ENCODE measurements at places on chromosomes 1 and 21.
A peak's percentile ranks its signal among the peaks of the same experiment; 100 is the strongest.

GRCh38 chr1:30514945-30515344, 208.4 kb downstream of the MATN1 start:
- DNase-seq, result no peak

- DNase-seq, result no peak
Observed at GRCh38 chr1:161244888-161245287, 6.9 kb upstream of the NR1I3 start.

GRCh38 chr21:45306832-45307571, 19.3 kb upstream of the POFUT2 start:
- DNase-seq, result no peak

- DNase-seq, result no peak
Observed at GRCh38 chr21:42423197-42423675, 19.5 kb downstream of the UBASH3A start.

GRCh38 chr1:24348196-24348595, 29.0 kb downstream of the GRHL3 start:
- DNase-seq, result no peak

GRCh38 chr1:40032240-40032891, 8.2 kb upstream of the CAP1 start:
- DNase-seq, result peak; percentile 36

GRCh38 chr21:21291883-21292569, 293.8 kb downstream of the NCAM2 start:
- DNase-seq, result no peak

GRCh38 chr1:111504097-111504496, 664 bp upstream of the ADORA3 start:
- no peak for DNase-seq

GRCh38 chr1:53905509-53905908, 11.5 kb downstream of the DIO1 start:
- DNase-seq, result no peak

GRCh38 chr1:147641291-147641690, 29.0 kb downstream of the ACP6 start:
- no peak for DNase-seq

- no peak for DNase-seq
Observed at GRCh38 chr1:181061891-181062835, 26.3 kb upstream of the IER5 start.

DNA sequence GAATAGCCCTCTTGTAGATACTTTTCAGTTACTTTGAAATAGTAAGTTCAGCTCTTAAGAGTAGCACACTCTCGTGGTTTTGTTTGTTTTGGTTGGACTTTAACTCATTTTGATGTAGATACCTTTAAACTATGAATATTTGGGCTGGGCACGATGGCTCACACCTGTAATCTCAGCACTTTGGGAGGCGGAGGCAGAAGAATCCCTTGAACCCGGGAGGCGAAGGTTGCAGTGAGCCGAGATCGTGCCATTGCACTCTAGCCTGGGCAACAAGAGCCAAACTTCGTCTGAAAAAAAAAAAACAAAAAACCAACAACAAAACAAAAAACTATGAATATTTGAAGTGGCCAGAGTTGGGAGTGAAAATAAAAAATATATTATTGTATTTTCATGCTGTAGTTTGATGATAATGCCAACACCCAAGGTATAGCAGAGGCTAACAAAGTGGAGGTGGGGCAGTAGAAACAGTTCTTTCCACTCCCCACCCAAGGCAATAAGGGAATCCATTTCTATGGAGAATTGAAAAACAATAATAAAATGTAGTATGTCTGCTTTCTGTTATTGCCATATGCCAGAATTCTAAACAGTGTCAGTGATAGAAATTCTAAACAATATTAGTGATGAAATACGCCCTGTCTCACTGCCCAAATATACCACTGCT, 1.7 kb downstream of the ZNF326 start:
- DNase-seq, result no peak

- no peak for DNase-seq
Observed at GRCh38 chr1:161933592-161934588, 89.8 kb downstream of the OLFML2B start.

GRCh38 chr1:56617141-56617540, 28.0 kb upstream of the PRKAA2 start:
- no peak for DNase-seq

- DNase-seq, result no peak
Observed at GRCh38 chr1:26907071-26907917, 6.5 kb downstream of the NR0B2 start.

Data from NCI-H1105 (cell line).